AG09319 (cell line): ENCODE measurements at places on chromosomes 6 and 20.

GRCh38 chr6:81900616-81901015, 148.1 kb upstream of the TENT5A start:
- DNase-seq: no peak

- no peak for DNase-seq
These were observed 105.9 kb downstream of the TRERF1 start for GRCh38 chr6:42345696-42346416.

GRCh38 chr6:100271625-100272024, 193.1 kb downstream of the SIM1 start:
- DNase-seq: no peak

DNA sequence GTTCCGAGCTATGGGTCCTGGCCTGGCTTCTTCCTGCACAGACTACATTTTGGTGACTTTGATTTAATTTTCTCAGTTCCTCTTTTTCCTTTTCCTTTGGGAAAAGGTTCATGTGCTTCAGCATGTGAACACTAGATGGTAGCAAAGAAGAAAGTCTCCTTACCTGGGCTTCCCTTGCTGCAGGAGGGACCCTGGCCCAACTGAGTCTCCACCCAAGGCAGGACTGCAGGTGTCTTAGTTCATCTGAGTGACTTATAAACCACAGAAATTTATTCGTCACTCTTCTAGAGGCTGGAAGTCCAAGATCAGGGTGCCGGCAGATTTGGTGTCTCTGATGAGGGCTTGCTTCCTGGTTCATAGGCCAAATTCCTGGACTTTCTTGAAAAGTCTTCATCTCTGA, 163.2 kb downstream of the SYCP2 start:
- DNase-seq: no peak

GRCh38 chr6:12270551-12271230, 19.5 kb upstream of the EDN1 start:
- no peak for DNase-seq

DNA sequence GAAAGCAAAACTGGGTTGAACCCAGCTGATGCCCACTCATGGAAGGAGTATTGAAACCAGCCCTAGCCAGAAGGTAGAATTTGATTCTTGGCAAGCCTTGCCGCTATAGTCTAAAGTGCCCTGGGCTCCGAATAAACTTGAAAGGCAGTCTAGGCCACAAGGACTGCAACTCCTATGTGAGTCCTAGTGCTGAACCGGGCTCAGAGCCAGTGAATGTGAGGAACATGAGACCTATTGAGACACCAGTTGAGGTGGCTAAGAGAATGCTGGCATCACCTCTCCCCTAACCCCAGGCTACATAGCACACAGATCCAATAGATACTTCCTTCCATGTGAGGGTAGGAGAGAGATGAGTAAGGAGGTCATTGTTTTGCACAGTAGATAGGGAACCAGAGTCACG, 3.5 kb upstream of the DEFB110 start:
- no peak for DNase-seq

- peak; percentile 12 for DNase-seq
These were observed 5.3 kb upstream of the TCP11 start for GRCh38 chr6:35146453-35146852.

GRCh38 chr6:37135835-37136694, 33.9 kb upstream of the PIM1 start:
- DNase-seq: no peak
